Ureter (tissue), 1 donor: ENCODE measurements at places on chromosomes 6 and 20. TPM values are rescaled to one million over a fixed set of nuclear protein-coding genes. Genes with fewer than 3 reads are reported as not detected.

DNA sequence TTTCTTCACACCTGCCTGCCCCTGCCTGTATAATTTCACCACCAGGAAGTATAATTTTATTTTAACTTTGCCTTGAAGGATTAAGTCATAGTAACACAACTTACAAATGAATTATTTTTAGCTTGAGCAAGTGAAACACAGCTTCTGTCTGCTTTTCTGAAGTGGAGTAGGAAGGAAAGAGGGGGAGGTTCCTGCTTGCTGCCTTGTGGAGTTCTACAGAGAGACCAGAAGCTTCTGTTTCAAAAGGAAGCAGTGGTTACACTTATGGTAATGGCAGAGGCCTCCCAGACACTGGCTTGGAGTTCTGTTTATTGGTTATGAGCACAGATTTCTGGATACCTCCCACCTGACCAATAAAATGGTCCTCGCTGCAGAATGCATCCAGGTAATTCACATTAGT lies 159.6 kb downstream of the TMEM200A start:
- no peak for DNase-seq

DNA sequence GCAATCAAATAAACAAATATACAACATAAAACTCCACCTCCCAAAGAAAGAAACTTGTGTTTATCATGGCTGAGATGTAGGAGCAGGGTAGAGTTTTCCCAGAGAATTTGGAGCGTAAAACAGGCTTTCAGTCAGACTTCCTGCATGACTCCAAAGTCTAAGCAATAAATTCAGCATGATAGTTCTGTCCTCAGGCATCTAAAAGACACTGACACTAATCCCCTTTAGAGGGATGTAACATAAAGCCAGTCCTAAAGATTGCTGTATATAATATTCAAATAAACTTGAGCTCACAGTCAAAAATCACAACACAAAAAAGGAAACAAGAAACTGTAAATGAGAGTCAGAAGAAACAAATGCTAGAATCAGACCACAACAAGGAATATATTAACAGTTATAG lies 234.4 kb downstream of the CENPW start:
- DNase-seq, result no peak

DNA sequence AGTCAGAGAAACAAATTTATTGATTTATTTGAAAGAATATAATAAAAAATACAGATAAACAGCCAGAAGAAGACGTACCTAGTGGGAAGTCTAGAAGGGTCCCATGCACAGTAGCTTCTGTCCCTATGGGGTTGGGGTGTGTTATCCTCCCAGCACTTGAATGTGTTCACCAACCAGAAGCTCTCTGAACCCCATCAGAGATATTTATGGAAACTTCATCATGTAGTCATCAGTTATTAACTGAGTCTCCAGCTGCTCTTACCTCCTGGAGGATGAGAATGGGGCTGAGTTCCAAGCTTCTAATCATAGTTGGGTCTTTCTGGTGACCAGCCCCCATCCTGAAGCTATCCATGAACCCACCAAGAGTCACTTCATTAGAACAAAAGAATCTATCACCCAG lies 15.4 kb upstream of the USP45 start:
- DNase-seq, result no peak

GRCh38 chr6:109490713-109491112 lies 7.7 kb upstream of the ZBTB24 start:
- no peak for DNase-seq

GRCh38 chr6:28922821-28923317 lies 916 bp downstream of the TRIM27 start:
- DNase-seq, result peak; percentile 59

DNA sequence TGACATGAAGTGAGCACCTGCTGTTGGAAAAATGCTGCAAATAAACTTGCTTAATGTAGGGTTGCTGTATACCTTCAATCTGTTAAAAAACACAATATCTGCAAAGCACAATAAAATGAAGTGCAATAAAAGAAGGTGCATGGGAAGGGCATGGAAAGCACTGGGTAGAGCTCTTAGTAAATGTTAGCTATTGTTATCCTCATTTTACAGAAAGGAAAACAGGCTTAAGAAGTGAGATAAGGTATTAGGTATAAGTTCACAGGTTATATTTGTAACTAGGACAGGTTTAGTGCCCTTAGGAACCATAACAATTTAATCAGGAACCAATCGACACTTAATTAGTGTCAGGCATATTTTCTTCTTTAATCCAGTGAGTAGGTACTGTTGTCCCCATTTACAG lies 36.7 kb downstream of the SLC22A2 start:
- DNase-seq, result no peak

- DNase-seq, result no peak
These were observed 56.8 kb downstream of the B3GAT2 start for GRCh38 chr6:70900047-70900446.

DNA sequence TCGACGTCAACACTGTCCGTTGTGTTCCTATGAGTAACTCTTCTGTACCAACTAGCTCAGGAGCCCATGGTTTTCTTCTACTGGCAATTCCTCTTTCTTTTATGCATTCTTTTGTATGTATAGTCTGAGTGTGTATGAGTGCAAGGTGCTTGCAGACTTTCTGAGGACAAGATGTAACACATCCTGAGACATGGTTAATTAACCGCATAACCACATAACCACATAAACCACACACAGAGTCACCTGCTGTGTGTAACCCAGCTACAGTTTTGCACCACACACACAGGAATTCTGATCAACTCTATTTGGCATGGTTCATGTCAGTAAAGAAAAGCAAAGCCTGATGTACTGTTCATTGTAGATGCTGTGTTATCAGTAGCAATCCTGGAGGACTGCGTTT lies 98.6 kb downstream of the DACT2 start:
- no peak for DNase-seq

- no peak for DNase-seq
These were observed 176.7 kb upstream of the RSPO3 start for GRCh38 chr6:126941751-126942150.

GRCh38 chr6:57147955-57148858 lies 23.9 kb upstream of the BAG2 start:
- DNase-seq, result no peak

- DNase-seq, result no peak
These were observed 184.2 kb upstream of the FOXQ1 start for GRCh38 chr6:1127597-1128288.

- no peak for DNase-seq
These were observed 23.9 kb downstream of the RNF217 start for GRCh38 chr6:124986164-124986563.

DNA sequence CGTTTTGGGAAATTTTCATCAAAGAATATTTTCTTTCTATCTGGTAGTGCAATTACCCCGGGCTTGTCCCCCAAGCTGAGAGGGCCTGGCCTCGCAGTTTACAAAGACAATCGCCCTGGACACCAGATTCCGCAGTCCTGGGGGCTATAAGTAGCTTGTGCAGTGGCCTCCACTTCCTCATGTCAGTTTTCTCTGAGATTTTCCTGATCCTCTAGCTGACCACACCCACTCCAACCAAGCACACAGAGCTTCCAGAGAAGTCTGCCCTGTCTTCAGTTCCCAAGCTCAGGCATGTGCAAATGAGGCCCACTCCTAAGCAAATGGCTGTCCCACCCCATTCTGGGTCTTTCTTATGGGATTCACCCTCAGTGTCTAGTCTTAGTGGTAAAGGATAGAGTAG lies 245.3 kb downstream of the MAFB start:
- no peak for DNase-seq

DNA sequence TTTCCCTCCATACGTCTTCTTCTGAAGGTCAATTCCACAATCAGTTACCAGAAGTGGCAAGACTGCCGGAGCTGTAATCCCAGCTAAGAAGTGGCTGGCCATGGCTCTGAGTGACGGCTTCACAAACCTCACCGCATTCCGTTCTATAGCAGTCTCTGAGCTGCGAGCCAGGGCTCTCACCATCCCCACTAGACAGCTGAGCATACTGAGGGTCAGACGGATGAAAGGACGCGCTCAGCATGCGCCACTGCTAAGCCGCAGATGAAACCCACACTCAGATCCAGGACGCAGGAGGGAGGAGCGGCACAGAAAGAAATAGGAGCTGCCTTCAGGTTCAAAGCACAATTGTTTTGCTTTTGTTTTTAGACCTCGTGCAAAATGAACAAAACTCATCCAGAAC lies 97.9 kb downstream of the ANKRD60 start:
- DNase-seq, result peak; percentile 28

DNA sequence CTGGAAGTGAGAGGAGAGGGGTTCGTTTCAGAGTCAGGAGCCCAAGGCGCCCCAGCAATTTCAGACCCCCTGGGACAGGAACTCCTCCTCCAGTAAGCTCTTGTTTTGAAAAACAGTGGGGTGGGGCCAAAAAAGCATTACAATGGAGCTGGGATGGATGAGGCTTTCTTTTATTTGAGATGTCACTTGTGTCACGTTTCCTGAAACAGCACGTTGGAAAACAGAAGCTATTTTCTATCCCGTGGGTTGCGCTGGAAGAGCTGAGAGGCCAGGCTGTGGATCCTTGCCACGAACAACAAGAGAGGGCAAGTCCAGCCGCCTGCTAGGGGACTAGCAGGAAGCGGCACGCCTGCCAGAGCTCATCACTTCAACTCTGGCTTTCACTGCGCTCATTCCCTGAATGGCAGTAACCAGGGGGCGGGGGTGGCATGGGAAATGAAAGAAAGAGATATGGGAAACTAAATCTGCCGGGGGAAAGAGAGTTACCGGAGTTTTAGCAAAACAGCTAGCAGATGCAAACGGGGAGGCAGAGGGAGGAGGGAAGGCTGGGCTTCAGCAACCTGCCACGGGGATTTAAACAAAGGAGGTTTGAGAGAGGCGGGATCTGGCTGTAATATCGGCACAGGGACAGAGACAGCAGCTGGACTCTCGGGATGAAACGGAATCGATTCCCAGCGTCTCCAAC lies 34.6 kb downstream of the GCNT2 start:
- peak; percentile 55 for DNase-seq

DNA sequence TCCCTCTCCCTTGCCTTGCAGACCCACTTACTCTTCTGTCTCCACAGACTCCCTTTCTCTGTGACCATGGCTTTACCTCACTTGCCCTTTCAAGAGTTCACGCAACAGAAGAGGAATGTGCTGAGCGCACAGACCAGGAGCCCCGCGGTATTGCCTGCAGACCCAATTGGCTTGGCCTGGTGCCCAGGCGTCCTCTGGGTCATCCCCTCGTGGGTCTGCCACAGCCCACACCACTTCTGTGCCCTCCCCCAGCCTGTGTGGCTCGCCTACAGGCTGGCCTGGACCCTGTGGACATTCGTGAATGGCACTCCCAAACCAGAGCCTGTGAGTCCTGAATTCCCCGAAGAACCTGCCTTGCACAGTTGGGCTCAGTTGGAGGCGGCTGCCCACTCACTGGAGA lies 15.3 kb upstream of the NINL start:
- DNase-seq, result no peak

DNA sequence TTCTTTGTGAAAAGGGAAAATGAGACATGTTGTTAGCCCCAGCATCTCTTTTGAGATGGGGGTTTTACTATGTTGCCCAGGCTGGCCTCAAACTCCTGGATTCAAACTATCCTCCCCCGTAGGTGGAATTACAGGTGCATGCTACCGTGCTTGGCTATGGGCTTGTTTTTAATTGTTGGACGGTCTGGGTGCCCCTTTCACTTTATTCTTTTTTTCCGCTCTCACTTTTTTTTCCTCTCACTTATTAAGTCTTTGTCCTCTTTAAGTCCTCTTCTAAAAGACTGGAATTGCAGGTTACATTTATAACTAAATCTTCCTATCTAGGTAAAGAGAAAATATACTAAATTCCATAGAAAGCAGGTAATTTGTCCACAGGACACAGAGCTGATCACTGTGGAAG lies 18.8 kb upstream of the PRDM13 start:
- no peak for DNase-seq

DNA sequence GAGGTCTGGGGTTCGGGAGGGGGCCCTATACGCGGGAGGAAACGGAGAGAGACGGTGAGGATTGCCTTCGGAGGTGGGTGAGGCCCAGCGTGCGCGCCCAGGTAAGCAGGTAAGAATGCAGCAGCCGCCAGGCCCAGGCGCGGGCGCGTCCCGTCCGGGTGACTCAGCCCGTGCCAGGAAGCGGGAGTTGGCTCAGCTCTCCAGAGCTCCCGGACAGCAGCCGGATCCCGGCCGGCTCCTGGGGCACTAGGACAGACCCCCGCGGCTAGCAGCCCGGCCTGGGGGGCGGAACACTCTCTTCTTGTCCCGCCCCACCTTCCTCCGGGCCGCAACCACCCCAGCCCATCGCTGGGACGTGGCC lies 1.5 kb upstream of the MDFI start:
- DNase-seq, result peak; percentile 74

DNA sequence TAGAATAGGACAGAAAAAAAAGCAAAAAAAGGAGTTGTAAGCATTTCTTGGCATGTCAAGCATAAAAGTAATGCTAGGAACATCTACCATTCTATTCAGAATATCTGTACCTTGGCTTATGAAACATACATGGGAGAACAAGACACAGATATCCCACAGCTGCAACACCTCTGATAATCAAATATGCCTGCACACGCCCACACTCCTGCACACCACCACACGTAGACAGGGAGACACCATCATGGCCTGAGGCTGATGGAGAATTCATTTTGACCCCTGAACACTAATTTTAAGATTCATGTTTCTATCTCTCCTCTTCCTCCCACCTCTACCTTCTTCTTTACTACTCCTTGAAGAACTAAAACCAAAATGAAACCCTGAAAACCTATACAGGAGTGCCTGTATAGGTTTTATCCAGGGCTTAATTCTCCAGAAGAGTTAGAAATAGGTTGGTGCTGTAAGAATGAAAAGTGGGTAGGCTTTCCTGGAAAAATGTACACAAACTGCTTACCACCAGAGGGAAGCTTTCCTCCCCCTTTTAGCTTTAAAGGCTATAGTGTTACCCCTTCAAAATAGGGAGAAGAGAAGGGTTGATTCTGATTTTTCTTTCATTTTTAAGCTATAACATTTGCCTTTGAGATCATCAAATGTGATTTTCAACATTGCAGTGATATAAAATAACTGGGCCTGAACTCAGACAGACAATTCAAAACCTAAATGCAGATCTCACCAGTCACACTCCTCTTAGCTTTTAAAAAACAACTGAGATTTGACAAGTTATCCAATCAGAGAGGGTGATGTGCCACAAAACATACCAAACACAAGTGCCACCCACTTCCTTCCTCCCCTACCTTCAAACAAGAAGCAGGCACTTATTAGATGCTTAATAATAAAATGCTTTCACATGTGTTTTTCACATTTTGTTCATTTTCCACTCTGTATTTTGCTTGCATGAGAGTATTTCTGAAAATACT lies 57.9 kb downstream of the ELOVL5 start:
- no peak for DNase-seq

- no peak for DNase-seq
These were observed 256.4 kb upstream of the MARCKS start for GRCh38 chr6:113600551-113601339.

LY6G6D gene
- total RNA-seq, result not detected

C6orf132 gene
- total RNA-seq, result 69.3 TPM

TMC2 gene
- not detected for total RNA-seq

SMPDL3A gene
- 18.8 TPM for total RNA-seq

NELFCD gene
- total RNA-seq, result 70.6 TPM

METTL24 gene
- total RNA-seq, result 8.1 TPM

MYL9 gene
- 1,028 TPM for total RNA-seq

PNLDC1 gene
- total RNA-seq, result not detected

HLA-DMB gene
- total RNA-seq, result 31.0 TPM
